GM12878 (cell line): ENCODE measurements at places on chromosomes 5 and 9. TPM values are rescaled to one million over a fixed set of nuclear protein-coding genes. Genes with fewer than 3 reads are reported as not detected.

Gene NPR3
- 0.14 TPM in 1 of 2 replicates, not detected in the other for polyA plus RNA-seq

Gene LAMC3
- not detected in 2 replicates for polyA plus RNA-seq

Gene S1PR3
- polyA plus RNA-seq = not detected in 2 replicates

Gene PRRX2
- polyA plus RNA-seq = 0.12 TPM in 1 of 2 replicates, not detected in the other

Gene INSL4
- polyA plus RNA-seq = not detected in 2 replicates

Gene NIM1K
- 0.96 and 1.8 TPM in 2 replicates for polyA plus RNA-seq

Gene CTNNAL1
- polyA plus RNA-seq = 77.5 and 81.8 TPM in 2 replicates

- DNase-seq = no peak
Observed at GRCh38 chr5:19240170-19240569, 747.8 kb downstream of the CDH18 start.

GRCh38 chr9:116154334-116154975, 864 bp downstream of the PAPPA start:
- no peak for DNase-seq

DNA sequence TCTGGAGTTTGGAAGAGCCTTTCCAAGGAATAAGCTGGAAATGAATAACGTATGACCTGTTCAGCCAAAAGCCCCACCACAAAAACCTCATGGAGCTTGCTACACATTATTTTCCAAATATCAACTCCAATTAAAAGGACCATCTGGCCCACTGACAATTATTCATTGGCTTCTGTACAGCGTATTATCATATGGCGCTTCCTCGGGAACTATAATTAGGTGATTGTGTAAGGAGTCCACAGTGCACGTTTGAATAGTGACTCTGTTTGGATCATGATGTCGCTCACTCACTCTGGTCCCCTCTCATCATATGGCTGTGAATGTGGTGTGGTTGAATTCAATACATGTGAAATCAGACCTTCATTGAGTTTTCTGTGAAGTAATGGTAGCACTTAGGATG, 52.1 kb downstream of the GDNF start:
- DNase-seq = no peak

- no peak for DNase-seq
Observed at GRCh38 chr5:115586525-115587146, 15.6 kb downstream of the TICAM2 start.

GRCh38 chr5:107505763-107506534, 164.8 kb downstream of the EFNA5 start:
- no peak for DNase-seq

DNA sequence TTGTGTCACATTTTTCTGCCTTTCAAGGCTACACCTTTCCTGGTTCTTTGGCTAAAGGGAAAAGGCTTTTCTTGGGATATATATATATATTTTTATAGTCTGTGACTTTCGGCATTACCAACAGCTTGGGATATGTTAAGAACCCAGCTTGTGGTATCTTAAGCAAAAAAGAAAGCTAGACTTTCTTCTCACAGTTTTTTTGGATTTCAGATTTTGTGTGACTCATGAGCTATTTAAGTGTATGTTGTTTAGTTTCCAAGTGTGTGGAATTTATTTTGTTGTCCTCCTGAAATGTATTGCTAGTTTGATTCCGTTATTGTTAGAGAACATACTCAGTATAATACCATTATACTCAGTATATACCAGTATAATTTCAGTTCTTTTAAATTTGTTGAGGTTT, 64.8 kb downstream of the ERCC6L2 start:
- no peak for DNase-seq

- DNase-seq = no peak
Observed at GRCh38 chr9:131747352-131747751, 7.5 kb upstream of the RAPGEF1 start.

DNA sequence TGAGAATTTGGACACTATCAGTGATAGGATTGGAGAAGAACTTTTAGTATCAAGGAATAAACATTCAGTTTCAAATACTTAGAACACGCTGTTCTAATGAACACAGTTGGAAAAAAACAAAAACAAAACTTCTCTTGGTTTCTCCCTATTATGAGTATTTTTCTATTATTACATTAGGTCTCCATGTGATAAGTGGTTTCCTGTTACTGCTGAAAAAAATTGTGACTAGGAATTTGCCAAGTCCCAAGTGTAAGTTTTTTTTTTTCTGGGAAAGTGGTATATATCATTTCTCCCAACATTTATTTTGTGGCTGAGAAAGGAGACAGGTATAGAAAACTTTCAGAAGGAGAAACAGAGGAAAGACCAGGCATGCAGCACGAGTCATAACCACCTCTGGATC, 41.1 kb downstream of the PCSK1 start:
- DNase-seq = no peak

GRCh38 chr5:108623826-108624225, 123.9 kb upstream of the FER start:
- no peak for DNase-seq

DNA sequence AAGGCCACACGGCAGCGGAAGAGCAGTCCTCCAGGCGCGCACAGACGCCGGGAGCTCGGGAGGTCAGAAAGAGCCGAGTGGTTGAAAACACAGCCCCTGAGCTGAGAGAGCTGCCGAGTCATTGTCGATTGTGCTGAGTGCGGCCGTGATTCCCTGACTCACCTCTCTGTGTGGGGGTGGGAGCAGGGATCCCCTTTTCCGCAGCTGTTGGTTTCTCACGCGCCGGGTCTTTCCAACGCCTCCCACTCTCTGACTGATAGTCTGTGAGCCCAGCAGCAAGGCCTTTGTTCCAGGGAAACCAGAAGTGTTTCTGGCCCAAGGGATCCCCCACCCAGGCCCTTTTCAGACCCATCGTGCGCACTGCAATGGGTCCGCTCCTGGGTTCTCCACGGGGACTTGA, 97.3 kb downstream of the MRPL36 start:
- DNase-seq = no peak

- DNase-seq = no peak
Observed at GRCh38 chr5:28580616-28581015, 1542.2 kb upstream of the CDH9 start.
